ENCODE measurements at places on chromosomes 3 and 15.

GRCh38 chr15:27234593-27234992 lies 263.6 kb downstream of the GABRG3 start:
- peak; percentile 53 for DNase-seq

DNA sequence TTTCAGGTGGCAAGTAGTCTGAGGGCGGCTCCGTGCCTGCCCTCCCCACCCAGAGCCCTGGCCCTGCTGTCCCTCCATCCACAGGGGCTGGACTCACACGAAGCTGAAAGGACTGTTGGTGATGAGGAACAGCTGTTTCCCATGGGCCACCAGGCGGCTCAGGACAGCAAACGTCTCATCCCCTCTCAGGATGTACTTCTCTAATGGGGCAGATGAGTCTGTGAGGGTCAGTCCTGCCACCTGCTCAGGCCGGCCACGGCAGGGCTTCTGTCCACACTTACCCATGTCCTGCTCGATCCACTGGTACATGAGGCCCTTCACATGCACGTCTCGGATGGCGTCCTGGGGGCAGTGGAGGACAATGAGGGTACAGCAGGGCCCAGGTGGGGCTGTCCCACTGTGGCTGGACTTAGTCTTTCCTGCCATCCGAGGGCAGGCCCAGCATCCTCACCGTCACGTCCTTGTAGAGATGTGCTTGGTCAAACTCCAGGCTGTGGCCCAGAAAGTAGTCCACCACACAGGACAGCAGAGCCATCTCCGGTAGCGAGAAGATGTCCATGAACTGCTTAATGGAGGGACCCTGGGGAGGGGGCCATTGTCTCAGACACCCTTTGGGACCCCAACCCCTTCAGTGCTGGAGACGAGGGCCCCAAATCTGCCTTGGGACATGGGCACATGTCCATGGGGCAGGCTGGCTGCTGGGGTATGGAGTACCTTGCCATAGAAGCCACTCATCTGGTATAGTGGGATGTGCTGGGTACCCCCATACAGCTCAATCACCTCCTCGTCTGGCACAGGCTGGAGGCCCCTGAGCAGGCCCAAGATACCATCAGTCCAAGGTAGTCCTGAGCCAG lies 5.7 kb downstream of the NT5DC2 start:
- DNase-seq: no peak

- DNase-seq: no peak
Measured at GRCh38 chr15:77035584-77035983, 35.3 kb downstream of the TSPAN3 start.

- DNase-seq: no peak
Measured at GRCh38 chr15:90650117-90650955, 66.8 kb upstream of the BLM start.

DNA sequence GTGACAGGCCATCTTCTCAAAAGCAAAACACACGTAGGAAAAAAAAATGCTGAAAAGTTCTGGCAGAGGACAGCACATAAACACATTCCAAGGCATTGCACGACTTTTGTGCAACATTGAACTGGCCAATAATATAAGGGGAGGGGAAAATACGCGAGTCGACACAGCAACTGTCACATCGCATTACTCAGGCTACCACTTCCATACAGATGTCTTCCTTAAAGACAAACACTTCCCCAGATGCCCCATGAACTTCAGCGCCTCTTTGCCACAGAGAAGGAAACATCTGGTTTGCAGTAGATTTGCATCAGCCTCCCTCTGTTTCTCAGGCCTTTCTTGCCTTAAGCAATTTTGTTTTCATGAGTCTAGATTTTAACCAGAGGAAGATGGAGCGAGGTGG lies 144.4 kb upstream of the IGF1R start:
- no peak for DNase-seq

GRCh38 chr3:188700918-188701317 lies 470.9 kb upstream of the TPRG1 start:
- DNase-seq: no peak

- DNase-seq: no peak
Measured at GRCh38 chr3:133883641-133884040, 12.0 kb downstream of the RAB6B start.
